Heart right ventricle (tissue), 16 donors: ENCODE measurements at places on chromosomes 12 and 14. TPM values are rescaled to one million over a fixed set of nuclear protein-coding genes. Genes with fewer than 3 reads are reported as not detected.

Gene PROX2
- polyA plus RNA-seq: not detected

GRCh38 chr12:50775251-50775650 is 11.3 kb downstream of the ATF1 start:
- no peak for DNase-seq

GRCh38 chr14:88960496-88960895 is 136.0 kb downstream of the TTC8 start:
- DNase-seq: no peak

DNA sequence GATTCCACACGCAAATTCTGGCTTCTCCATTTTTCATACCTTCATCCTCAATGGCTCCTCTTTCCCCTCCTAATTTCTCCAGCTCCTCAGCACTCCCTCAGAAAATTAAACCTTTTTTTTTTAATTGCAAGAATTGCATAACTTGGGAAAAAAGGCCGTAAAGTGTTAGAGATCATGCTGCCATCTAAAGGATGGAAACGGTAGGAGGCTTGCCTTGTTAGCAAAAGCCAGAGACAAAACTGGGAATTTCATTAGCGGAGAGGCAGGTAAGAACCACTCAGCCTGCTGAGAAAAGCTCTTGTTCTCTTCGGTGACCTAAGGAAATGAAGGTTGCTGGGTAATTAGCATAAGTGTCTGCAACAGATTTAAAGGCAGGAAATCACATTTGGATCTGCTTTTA is 204.3 kb downstream of the AEBP2 start:
- no peak for DNase-seq

DNA sequence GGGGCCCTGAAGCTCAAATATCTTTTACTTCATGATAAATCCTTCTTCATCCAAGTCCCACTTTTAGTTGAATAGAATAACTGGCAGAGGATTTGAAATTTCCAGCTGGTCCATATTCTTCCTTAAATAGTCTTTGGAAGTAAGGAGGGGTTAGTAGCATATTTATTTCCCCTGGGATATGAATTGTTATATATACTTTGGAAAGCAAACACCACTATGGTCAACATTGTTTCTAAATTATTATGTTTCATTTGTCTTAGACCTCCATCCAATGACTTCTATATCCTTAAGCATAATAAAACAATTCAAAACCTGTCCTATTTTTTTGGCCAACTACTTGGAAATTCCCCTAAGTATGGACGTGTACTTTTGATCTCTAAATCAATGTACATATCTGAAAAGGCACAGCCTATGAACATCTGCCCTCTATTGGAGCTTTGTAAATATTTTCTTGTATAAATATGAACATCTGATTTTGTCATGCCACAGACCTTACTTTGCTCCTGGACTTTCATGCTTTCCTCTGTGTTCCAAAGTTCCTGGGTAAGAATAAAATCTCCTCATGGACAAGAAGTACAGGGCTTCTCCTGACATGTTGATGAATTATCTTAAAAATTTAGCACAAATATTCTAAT is 1212.0 kb downstream of the GALC start:
- no peak for DNase-seq

Gene CLEC2A
- polyA plus RNA-seq: not detected

Gene SERPINA4
- not detected for polyA plus RNA-seq

Gene SPTSSA
- polyA plus RNA-seq: 24.4 TPM

- no peak for DNase-seq
Measured at GRCh38 chr14:26191671-26192070, 406.2 kb downstream of the NOVA1 start.

GRCh38 chr14:69207435-69208041 is 16.2 kb downstream of the EXD2 start:
- DNase-seq: no peak

- no peak for DNase-seq
Measured at GRCh38 chr12:15304296-15304695, 18.0 kb upstream of the PTPRO start.

Gene PPP4R4
- 0.94 TPM for polyA plus RNA-seq

DNA sequence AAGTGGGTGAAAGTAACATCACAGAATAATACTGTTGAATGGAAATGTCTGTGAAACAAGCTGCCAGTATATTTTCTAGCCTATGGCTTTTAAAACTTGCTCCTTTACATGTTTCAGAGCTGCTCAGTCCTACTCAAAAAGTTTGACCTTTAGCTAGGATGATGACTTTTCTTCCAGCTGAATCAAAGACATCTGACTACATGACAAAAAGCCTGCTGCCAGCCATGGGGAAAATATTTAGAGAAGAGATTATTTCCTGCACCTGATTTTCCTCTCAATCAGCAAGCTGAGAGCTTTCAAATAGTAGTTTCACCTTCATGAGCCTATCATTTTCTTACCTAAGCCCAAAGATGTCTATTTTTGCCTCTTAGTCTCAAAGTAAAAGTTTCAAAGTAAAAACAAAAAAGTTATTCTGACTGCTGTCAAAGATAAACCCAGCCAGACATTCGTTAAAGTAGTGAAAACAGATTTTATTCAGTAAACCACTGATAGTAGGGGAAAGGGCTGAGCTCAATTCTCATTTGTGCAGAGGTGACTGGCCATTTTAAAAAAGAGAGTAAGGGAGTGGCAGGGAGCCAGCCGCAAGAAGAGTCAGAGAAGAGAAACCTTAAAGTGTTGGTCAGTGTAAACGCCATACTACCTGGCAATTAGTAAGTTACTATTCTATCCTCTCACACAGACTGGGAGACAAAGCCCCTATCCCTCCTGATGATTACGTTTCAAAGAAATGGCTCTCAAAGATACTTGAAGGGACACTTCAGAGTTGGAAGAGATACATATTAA is 2.2 kb downstream of the ATP6V1D start:
- no peak for DNase-seq

GRCh38 chr12:58804749-58805148 is 115.6 kb downstream of the LRIG3 start:
- DNase-seq: no peak

Gene DDX54
- 52.7 TPM for polyA plus RNA-seq

DNA sequence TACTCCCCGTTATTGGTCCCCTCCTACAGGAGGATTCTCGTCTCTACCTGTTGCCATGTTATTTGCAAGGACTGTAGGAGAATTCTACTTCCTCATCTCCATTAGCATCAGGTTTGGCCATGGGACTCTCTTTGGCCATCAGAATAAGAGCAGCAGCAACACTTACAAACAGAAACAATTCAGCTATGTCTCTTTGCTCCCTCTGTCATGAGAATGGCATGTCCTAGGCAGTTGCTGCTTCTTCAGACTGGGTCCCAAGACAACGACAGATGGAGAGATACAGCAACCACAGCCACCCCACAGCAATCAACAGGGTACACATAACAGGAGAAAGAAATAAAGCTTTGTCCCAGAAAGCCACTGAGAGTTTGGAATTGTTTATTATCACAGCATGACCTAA is 19.7 kb downstream of the SLC41A2 start:
- DNase-seq: no peak
